WTC11 (cell line): ENCODE measurements at places on chromosomes 2 and 18. TPM values are rescaled to one million over a fixed set of nuclear protein-coding genes. Genes with fewer than 3 reads are reported as not detected.

The INPP5D gene
- 17.2 to 23.7 TPM (median 22.3 TPM) in 3 replicates for total RNA-seq

The AQP12A gene
- total RNA-seq = not detected in 3 replicates

The ZNF519 gene
- 26.7 to 32.1 TPM (median 30.6 TPM) in 3 replicates for total RNA-seq

The CSRNP3 gene
- 7.3 to 8.0 TPM (median 8.0 TPM) in 3 replicates for total RNA-seq

- H3K27me3 ChIP-seq = no peaks in the 10 kb centered on the region
- H3K4me1 ChIP-seq = no peaks in the 10 kb centered on the region
- H3K27ac ChIP-seq = no peak overlapping the region
- no peak for DNase-seq
- H3K36me3 ChIP-seq = no peaks in the 10 kb centered on the region
These were observed 1537.7 kb downstream of the LRP1B start for GRCh38 chr2:140593132-140593531.

DNA sequence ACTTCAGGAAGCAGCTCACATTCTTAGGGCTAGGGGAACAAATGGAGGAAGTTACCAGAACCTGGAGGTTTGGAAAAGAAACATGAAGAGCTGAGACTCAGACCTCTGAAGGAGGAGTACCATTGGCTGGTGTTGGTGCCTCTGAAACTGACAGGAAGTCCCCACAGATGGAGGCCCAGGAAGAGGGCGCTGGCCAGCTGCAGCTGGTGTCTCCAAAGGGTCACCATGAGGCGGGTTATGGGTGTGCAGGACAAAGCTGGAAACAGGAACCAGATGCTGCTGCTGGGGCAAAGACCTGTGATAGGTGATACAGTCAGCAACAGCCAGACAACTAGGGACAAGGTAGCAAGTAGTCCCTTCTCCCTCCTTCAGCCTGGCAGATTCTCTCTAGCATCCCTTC, 136.5 kb upstream of the SERPINE2 start:
- H3K27ac ChIP-seq = no peak overlapping the region
- no peak for DNase-seq
- no peaks in the 10 kb centered on the region for H3K27me3 ChIP-seq
- H3K4me3 ChIP-seq = no peak overlapping the region
- H3K4me1 ChIP-seq = no peaks in the 10 kb centered on the region

- H3K36me3 ChIP-seq = peaks cover 21% of the 10 kb centered on the region
- H3K27me3 ChIP-seq = no peaks in the 10 kb centered on the region
- no peak for DNase-seq
- H3K4me1 ChIP-seq = no peaks in the 10 kb centered on the region
- H3K27ac ChIP-seq = no peak overlapping the region
- no peak overlapping the region for H3K4me3 ChIP-seq
These were observed 20.0 kb downstream of the PASK start for GRCh38 chr2:241129086-241129871.

GRCh38 chr2:20304411-20304810, 46.2 kb downstream of the PUM2 start:
- no peak overlapping the region for H3K27ac ChIP-seq
- no peak overlapping the region for H3K4me3 ChIP-seq
- peaks cover 54% of the 10 kb centered on the region for H3K36me3 ChIP-seq
- peaks cover 7% of the 10 kb centered on the region; the same call in 1 of the 2 replicates for H3K4me1 ChIP-seq

DNA sequence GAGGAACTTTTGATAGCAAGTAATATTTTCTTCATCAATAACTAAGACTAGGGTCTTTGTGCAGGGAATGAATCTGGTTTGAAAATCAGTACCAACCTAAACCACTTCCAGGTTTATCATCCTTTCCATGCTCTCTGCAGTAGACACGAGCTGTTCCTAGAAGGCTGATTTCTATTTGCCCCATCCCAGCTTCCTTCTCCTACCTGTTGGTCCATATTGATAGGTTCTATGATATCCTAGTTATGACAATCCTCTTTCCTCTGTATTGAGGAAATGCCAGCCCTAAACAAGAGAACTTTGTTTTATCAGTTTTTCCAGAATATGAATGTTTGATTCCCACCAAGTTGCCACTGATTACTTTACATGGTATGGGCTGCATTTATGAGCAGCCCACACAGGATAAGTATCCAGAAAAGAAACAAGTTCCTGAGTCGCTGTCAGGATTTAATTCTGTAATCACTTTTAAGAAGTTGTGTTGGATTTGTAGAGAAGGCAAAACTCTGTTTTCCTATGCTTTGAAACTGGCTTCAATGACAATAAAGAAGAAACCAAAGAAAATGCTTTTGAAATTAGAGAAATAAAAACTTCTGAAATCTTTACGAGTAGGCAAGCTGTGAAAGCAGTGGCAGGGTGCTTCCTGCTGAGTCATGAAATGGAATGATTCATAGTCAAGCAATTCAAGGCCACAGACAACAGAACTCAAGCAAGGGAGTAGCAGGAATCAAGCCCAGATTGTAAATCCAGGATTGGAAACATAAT, 37.3 kb upstream of the TANK start:
- no peaks in the 10 kb centered on the region for H3K36me3 ChIP-seq
- H3K4me3 ChIP-seq = no peak overlapping the region
- no peaks in the 10 kb centered on the region for H3K27me3 ChIP-seq
- no peak overlapping the region for H3K27ac ChIP-seq

DNA sequence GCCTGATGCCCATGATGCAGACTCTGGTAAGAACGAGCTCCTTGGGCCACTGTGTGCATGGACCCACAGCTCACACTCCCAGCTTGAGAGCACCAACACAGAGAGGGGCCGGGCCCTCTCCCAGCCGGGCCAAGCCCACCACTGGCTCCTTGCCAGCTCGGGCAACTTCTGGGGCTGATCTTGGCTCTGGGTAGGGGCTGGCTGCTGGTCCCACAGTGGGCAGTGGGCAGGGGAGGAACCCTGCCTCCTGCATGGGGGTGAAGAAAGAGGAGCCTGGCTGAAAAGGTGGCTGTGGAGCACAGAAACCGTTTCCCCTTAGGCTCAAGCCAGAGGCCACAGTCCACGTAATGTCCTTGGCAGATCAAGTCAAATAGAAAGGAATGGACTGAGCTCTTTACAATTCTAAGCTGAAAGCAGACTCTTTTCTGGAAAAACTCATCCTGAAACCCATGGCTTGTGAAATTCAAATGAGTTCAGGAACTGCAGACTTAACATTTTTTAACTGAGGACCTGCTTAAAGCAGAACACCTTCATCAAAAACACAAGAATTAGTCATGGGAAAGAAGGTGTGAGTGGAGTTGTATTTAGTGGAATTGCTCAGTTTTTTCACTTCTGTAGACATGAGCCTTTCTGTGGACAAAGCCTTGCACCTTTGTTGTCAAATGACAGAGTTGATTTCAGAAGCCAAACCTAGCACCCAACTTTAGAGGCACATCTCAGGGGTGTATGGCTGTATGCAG, 104.9 kb downstream of the STPG4 start:
- no peaks in the 10 kb centered on the region for H3K27me3 ChIP-seq
- no peak for DNase-seq
- no peak overlapping the region for H3K27ac ChIP-seq
- H3K4me3 ChIP-seq = no peak overlapping the region
- 0 out of 2 replicates have a peak, but pooled peaks cover 2% of the 10 kb centered on the region for H3K36me3 ChIP-seq

DNA sequence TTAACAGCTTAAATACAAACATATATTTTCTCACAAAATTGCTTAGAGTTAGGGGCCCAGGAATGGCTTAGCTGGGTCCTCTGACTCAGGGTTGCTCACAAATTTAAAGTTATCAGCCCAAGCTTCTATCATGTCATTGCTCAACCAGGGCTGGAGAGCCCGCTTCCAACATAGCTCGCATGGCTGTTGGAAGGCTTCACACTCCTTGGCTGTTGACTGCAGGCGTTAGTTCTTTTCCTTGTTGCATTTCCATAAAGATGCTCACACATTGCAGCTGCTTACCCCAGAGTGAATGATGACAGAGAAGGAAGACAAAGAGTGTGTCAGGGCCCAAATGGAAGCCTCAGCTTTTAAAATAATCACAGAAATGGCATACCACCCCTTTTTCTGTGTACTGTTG, 62.9 kb upstream of the TFPI start:
- no peak overlapping the region for H3K27ac ChIP-seq
- no peaks in the 10 kb centered on the region for H3K36me3 ChIP-seq
- no peak for DNase-seq

GRCh38 chr2:201882353-201883090, 76.2 kb downstream of the CDK15 start:
- peaks cover 8% of the 10 kb centered on the region; the same call in 1 of the 2 replicates for H3K27me3 ChIP-seq
- H3K27ac ChIP-seq = no peak overlapping the region
